ENCODE measurements at places on chromosomes 12 and 14.

GRCh38 chr12:93608313-93608712 is 35.8 kb downstream of the SOCS2 start:
- no peak for DNase-seq

GRCh38 chr14:95365401-95365800 is 45.7 kb upstream of the CLMN start:
- DNase-seq: no peak

GRCh38 chr14:21317398-21317797 is 37.5 kb downstream of the RPGRIP1 start:
- DNase-seq: no peak

DNA sequence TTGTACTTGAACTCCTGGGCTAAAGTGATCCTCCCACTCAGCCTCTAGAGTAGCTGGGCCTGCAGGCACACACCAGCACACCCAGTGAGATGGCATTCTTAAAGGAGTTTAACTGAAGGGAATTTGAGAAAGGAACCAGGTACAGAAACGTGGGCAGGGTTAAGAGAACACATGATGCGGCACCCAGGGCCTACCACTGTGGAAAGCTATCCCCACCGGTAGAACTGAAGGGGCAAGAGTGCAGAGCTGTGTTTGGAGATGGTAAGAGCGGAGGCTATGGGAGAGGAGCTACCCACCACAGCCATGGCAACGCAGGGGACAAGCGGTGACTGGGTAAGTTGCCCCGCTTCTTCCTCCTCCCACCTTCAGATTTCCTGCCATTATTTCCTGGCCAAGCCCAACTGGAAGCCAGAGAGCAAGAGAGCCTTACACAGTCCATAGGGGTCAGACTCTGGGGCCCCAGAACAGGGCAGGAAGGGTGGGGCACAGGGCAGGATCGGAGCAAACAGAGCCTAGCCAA is 46.5 kb downstream of the SOCS2 start:
- DNase-seq: no peak

DNA sequence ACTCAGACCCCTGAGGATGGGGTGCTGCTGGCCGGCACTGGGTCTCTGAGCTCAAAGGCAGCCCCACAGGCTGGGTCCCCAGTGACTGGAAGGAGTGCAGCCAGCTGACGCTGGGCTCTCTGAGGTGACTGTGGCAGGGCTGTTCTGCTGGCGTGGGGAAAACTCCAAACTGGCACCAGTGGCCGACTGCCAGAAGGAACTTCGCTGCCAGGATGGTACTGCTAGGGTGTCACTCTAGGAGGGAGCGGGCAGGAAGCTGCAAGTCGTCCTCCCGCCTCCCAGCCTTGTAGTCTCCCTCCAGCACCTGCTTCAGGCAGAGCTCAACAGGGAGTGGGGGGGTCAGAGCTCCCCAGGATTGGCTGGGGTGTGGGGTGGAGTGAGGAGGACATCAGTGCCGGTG is 41.3 kb downstream of the CDC42BPB start:
- DNase-seq: no peak

GRCh38 chr14:102050625-102051024 is 36.2 kb downstream of the HSP90AA1 start:
- no peak for DNase-seq

DNA sequence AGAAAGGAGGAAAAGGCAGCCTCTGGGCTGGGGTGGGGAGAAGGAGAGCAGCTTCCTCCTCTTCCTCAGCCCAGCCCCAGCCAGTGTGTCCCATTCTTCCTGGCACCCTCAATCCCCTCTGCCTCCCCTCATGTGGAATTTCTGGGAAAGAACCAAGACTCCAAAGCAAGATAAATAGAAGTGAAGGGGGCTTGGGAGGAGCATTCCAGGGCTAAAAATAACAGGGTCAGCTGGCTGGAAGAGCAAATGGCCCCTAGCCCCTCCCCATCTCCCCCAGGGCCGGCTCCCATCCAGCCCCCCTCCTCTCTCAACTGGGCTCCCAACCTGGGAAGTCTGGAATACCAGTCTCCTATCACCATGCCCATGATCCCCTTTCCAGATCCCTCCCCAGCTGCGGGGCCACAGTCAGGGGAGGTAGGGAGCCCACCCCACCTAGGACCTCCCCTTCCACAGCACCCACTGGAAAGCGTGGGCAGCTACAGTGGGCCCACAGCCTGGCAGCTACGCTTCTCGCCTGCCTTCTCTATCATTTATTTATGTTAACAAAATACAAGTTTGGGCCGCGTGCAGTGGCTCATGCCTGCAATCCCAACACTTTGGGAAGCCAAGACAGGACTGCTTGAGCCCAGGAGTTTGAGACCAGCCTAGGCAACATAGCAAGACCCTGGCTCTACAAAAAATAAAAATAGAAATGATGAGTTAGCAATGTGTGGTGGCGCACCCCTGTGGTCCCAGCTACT is 88.3 kb downstream of the IRF2BPL start:
- no peak for DNase-seq
